GM12864 (cell line): ENCODE measurements at places on chromosomes 2 and 18.
A peak's percentile ranks its signal among the peaks of the same experiment; 100 is the strongest.

- no peak for DNase-seq
These were observed 475.8 kb upstream of the SLC39A10 start for GRCh38 chr2:195181059-195181705.

- DNase-seq: no peak
These were observed 3.5 kb upstream of the IL1B start for GRCh38 chr2:112840068-112840445.

DNA sequence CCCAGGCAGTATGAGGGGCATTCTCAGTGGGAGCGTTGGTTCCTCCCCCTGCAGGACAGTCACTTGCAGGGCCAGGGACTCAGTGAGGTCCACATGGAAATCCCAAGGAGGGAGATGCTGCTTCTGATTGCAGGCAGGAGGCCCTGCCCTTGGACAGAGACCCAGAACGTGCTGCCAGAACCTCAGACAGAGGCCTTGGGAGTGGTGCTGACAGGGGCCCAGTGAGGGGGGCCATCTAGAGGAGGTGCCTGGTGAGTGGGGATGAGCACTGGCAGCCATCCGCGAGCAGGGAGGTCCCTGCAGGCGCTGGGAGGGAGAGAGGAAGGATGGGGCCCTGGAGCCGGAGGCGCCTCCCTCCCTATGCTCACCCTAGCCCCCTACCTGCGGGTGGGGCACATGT lies 133.1 kb downstream of the DYSF start:
- DNase-seq: no peak

GRCh38 chr18:51340332-51340731 lies 142.9 kb upstream of the MEX3C start:
- DNase-seq: no peak

GRCh38 chr2:226759768-226760167 lies 39.9 kb downstream of the IRS1 start:
- no peak for DNase-seq

GRCh38 chr2:63735931-63736330 lies 105.8 kb upstream of the UGP2 start:
- no peak for DNase-seq

DNA sequence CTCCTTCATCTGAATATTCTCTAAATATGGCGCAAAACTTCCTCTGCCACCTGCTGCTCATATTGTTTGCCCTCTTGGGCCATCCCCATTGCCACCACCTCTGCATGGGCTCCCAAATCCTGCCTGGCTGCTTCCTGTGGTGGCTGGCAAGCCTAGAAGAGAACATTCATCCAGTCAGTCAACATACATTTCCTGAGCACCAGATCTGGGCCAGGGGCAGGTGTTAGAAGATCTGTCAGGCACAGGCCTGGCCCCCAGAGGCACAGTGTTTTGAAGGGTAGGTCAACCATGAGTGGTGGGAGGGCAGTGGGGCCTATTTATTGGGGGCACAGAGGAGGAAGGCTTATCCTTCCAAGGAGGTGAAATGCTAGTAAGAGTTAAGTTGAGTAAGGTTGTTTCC lies 73.2 kb downstream of the TMEM247 start:
- no peak for DNase-seq

DNA sequence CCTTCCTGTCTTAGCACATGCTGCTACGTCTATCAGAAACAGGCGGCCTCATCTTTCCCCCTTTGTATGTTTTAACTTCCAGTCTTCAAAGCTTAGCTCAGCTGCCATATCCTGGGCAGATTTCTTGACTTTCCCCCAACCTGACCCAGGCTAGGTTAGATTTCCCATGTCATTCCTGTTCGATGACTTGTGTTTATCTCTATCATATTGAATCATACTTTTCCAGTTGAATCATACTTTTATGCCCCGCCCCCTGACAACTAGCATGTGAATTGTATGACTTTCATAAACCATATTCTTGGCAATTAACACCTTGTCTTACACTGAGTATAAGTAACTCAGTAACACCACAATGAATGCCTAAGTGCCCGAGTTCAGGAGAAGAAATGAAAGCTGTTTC lies 128.3 kb downstream of the CYRIA start:
- DNase-seq: no peak

- no peak for DNase-seq
These were observed 27.3 kb downstream of the VAPA start for GRCh38 chr18:9941103-9941502.

- no peak for DNase-seq
These were observed 18.3 kb downstream of the AAK1 start for GRCh38 chr2:69625078-69625795.

DNA sequence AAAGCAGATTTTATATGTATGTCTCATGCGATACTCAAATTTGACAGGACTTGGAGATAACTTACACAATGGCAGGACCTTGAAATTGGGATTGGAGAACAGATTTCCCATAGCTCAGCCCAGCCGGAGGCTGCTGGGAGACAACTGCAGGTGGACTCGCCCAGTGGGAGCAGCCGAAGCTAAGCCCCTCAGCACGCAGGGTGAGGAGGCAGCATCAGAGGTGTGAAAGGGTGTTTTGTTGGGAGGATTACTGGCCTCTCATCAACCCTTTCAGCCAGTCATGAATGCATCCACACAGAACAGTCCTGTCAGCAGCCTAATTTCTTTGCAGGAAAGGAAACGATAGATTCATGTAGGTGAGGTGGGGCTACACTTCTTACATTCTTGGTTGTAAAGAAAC lies 110.4 kb upstream of the DYNAP start:
- DNase-seq: no peak

GRCh38 chr18:62954366-62954765 lies 239.0 kb downstream of the PHLPP1 start:
- no peak for DNase-seq

DNA sequence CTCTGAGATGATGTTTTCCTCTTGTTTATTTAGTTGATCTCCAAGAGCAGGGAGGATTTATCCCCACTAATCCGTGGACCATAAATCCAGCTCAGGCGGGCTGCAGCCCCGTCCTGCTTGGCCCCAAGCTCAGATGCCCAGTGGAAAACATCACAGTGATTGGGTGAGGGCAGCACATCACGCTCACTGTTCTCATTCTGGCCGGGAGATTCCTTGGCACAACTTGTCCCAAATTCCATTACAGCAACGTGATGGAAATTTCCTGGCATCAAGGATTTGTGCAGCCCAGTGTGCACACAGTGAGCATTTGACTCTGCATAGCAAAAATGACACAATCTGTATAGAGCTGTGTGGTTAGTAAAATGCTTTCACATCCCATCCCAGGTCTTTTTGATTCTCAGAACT lies 96.8 kb downstream of the VAPA start:
- DNase-seq: no peak

DNA sequence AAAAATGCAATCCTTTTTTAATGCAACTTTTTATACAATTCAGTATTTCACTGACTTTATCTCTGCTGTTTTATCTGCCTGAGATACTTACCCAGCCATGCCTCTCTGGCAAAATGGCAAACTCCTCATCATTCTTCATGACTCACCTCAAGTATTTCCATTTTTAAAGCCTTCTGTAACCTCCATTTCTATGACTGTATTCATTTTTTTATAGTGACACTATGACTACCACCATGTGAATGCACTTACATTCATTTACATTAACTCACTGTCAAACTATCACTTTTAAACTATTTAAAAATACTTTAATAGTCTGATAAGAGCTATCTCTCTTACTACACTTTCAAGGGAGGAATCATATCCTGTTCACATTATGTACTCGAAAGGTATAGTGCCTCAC lies 99.4 kb upstream of the SCN7A start:
- no peak for DNase-seq

DNA sequence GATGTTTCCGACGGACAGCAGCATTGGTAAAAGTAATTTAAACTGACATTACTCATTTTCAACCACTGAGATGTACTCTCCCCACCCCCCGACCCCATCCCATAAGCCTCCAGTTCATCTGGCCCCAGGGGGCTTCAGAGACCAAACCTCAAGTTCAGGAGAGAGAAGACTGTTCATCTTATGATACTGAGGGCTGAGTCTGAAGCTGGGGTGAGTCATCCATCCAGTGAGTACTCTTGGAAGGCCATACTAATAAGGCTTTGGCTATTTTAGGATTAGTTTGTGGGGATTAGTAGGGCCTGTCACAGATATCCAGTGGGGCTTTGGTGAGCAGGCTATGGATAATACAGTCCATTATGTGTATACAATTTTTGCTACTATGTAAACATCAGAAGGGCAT lies 125.3 kb upstream of the APCDD1 start:
- DNase-seq: no peak

GRCh38 chr2:55049043-55049820 lies 1.0 kb downstream of the RTN4 start:
- no peak for DNase-seq

DNA sequence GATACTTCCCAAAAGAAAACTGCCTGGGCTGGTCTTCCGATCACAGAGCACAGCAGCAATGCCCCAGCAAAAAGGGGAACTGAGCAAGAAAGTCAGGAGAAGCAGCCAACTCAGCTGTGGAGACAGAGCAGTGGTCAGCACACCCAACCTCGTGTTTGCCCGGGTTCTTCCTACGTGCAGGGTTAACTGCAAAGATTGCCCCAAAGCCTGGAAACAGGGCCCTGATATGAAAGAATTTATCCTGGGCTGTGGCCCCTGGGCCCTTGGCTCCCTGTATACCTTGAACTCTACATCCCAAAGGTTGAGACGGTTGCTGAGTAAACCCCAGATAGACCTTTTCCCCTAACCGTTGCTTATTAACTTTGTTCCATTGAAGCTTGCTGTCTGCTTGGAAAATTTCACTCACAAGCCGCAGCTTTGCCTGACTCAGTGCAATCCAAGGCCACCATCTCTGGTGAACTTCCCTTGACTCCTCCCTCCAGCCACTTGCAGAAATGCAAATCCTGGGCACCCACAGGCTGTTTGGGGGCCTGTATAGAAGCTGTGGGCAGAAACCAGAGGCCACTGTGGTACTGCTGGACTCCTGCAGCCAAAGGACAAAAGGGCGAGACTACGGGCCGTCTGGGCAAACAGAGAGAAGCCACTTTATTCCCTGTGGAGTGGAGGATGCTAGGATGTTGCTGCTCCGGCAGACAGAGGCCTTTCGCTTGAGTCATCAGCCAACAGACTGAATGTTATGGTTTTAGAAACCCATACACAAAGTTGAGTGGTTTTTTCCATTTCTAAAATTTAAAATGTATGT lies 18.2 kb downstream of the NRP2 start:
- DNase-seq: no peak

DNA sequence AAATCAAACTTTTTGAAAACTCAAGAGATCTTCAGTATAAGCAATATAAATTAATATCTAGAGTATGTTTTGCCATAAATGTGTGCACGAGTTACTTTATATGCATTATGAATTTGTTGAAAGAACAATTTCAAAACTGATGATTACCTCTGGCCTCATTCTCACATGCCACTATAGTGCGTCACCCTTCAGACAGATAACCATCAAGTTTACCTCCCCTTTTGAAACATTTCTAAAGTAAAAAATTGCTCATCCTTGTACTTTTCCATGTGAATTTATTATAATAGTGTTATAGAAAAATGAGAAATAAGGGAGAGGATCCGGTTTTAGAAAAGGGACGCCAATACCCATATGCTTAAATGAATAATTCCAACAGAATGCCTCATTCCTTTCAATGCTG lies 38.3 kb downstream of the ZEB2 start:
- DNase-seq: no peak

DNA sequence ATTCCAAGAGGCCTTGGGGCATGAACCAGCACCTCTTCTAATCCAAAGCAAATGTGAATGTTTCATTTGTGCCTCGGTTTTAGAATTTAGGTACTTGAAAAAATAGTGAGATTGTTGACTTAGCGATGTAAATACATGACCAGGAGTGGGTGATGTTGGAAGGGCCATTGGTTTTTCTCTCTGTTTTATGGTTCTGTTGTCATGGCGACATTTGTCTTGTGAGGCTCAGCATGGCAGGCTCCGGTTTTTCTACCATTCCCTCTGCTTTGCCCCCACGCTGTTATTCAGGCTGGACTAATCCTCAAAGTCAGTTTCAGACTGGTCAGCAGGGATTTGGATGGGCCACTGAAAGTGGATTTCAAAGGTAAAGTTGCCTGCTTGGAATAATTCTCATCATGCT lies 255.4 kb downstream of the ALPK2 start:
- DNase-seq: no peak

DNA sequence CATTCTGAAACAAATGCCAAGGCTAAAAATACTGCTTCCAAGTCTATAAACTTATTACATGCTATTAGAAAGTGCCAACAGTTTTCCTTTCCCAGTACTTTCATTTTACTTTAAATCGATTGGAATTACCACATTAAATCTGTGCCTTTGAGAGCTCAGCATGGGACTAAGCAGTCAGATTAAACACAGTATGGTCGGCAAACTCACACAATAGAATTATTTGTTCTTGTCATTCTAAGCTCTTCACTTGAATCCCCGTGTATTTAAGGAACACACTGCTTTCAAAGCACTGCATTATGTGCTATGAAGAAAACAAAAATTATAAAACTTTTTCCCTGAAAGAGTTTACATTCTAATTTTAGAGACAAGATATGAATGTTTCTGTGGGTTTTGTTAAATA lies 444.4 kb upstream of the SLC39A10 start:
- DNase-seq: no peak

DNA sequence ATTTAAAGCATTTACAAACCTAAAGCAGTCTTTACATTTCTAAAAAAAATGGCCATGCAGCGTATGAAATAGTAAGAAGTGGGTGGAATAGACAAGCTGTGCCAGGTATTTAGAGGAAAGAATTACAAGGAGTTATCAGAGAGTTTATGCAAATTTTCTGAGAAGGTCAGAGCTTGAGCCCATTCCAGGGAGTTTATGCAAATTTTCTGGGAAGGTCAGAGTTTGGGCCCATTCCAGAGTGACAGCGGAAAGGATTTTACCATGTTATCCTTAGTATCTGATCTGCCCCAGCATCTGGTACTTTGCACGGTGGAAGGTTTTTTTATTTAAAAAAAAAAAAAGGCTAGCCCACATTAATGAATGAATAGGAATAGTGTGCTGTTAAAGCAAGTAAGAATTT lies 1.4 kb upstream of the DOK6 start:
- no peak for DNase-seq

- no peak for DNase-seq
These were observed 400.1 kb downstream of the CCDC85A start for GRCh38 chr2:56583796-56584315.

GRCh38 chr2:176174824-176175708 lies 13.4 kb upstream of the HOXD1 start:
- peak; percentile 7 for DNase-seq

DNA sequence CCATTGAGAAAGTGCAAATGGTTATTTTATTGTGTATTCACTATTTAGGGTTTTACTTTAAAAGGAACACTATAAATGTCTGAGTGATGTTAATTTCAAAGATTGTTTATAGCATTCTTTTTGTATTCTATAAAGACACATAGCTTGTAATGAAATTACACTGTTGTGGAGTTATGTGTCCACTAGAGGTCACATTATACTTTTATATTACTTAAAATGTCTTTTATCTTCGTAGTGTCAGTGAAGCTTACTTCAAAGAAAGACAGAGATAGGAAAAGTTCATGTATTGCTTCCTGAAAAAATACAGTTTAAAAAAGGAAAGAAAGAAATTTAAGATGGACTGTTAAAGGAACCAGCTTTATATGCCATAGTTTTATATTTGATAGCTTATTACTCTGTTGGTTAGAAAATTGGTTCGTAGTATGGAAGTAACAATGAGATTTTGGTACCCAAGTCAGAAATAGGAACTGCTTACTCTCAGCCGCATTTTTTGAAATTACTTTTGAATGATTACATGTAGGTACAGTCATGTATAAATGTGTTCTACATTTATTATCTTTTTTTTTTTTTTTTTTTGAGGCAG lies 20.5 kb downstream of the APLF start:
- DNase-seq: no peak
